ENCODE measurements at places on chromosomes 16 and 17.

DNA sequence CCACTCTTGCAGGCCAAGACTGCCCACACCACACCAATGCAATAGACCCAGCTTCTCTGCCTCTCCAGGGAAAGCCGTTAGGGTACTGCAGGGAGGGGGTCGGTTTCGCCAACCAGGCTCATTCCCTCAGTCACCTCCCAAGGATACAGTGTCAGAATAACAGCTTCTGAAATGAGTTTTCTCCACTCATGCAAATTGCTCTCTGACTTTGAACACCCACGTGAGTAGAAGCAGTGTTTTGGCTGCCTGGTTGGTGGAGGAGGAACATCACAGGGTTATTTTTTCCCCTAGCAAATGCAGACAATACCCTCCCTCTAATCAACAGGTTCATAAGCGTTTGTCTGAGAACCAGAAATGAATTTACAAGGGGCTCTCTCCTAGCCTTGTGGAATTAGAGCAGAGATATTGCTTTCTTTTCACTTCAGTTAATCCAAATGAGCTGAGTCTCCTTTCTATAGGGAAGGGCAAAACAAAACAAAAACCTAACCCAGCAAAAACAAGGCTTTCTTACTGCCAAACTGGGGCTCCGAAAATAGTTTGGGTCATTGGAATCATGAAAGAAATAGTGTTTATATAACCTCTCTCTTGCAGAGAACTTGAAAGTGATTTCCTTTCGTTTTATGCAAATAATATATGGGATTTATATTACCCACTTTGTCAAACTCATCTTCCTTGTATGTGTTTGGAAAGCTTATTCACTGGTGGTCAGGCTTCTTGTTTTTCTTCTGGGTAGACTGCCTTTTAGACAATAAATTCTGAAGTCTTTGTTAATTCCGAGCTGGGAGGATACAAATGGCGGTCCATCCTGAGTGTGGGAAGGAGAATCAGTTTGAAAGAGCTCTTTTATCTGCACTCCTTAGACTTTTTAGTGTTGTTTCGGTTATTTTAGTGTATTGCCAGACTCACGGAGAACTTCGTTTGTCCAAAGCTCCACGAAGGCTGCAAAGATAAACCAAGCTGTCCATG lies 229.9 kb downstream of the MSI2 start:
- no peak for DNase-seq

DNA sequence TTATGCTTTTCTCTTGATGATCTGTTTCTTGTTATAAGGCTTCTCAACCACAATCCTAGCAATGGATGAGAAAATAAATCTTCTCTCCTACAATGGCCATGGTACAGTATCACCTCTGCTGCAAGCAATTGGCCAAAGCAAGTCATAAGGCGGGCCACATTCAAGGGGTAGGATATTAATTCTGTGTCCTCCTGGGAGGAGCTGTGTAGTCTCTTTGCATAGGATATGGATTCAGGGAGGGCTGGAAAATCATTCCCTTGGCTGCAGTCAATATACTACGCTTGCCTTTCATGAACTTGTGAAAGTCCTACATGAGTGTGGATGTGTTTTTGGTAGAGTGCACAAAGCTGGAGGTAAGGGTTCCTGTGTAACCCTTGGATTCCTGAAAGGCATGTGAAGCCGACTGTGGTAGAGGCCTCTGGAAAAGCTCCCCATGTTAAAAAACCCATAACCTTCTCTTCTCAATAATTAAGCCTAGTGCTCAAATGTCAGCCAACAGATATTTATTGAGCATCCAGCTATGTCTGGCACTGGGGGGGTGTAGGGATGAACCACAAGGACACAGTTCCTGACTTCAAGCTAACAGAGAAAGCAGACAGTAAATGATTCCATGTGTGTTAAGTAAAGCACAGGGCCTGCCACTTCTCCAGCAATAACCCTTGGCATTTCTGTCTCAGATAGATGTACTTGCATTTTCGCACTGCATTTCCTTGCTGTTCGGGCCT lies 147.6 kb upstream of the HS3ST3A1 start:
- no peak for DNase-seq

DNA sequence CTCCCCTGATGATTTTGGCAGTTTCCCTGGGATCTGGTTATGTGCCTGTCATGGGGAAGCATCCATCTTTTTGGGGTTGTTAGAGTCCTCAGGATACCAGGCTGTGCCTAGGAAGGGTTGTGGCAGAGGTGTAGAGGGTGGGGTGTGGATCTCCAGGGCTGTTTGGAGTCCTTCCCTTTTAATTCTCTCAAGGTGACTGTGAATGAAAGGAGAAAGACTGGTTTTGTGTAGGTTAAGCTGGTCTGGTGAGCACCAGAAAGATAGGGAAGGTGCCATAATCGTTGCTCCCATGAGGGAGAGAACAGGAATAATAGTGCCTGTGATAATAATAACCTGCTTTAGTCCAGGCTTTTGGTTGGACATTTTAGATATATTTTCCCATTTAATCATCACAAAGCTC lies 7.0 kb downstream of the MAP2K4 start:
- no peak for DNase-seq

- DNase-seq: peak; percentile 56
These were observed 3.9 kb downstream of the SPATA20 start for GRCh38 chr17:50550661-50551432.

DNA sequence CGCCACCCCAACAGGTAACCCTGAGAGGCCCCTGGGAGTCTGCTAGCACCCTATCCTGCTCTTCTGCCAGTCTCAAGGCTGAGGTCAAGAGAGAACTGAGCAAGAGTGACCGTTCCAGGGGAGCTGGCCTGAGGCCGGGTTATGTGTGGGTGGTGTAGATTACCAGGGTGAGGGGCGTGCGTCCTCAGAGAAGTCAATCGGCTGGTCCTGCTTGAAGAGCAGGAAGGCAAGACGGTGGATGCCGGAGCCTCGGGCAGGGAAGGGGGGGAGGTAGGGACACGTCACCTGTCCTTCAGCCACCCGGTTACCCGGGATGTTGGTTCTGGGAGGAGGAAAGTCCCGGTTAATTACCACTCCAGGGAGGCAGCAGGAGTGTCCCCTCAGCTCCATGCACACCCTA lies 2.6 kb upstream of the TRIM65 start:
- DNase-seq: no peak

GRCh38 chr17:45218895-45219661 lies 2.6 kb upstream of the FMNL1 start:
- DNase-seq: peak; percentile 82

GRCh38 chr17:41710472-41711090 lies 1.6 kb upstream of the GAST start:
- no peak for DNase-seq

DNA sequence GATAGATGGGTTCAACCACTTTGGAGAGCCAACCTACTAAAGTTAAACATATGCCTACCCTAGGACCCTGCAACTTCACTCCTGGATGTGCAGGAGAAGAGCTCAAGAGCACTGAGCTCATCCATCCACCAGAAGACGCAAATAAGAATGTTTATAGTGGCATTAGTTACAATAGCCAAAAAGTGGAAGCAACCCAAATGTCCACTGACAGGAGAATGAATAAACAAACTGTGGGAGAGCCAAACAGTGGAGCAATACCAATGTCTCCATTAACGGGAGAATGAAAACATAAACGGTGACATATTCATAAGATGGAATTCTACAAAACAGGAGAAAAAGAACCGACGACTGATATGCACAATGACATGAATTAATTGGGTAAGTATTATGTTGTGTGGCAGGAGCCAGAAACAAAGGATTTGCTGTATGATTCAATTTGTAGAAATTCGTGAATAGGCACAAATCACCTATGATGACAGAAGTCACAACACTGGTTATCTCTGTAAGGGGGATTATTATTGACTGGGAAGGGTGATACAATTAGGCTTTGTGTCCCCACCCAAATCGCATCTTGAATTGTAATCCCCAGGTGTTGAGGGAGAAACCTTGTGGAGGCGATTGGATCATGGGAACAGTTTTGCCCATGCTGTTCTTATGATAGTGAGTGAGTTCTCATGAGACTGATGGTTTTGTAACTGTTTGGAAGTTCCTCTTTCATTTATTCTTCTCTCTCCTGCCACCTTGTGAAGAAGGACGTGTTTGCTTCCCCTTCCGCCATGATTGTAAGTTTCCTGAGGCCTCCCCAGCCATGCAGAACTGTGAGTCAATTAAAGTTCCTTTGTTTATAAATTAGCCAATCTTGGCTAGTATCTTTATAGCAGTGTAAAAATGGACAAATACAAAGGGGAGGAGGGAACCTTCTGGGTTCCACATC lies 57.9 kb upstream of the PLCG2 start:
- DNase-seq: no peak

DNA sequence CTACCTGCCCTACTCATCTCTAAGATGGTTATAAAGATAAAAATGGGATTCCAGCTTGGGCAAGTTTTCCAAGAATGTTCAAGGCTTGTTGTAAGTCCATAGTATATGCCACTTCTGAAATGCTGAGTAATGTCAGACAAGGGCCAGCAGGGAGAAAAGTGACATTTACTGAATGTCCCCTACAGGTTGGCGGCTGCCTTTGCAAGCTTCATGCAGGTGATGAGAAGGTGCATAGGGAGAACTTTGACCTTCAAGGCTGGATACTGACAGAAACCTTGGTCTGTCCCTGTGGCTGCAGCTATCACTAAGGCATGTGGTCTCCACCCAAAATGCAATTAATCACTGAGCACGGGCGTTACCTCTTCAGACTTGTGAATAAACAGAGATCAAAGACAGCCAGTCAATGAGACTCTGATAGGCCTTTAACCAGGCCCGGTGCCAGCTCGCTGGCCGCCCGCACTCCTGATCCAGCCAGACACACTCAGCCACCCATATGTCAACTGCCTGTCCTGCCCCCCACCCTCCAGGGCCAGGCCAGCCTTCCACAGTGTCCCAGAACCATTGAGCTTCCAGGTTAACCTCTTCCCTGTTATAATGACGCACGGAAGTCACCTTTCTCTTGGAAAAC lies 26.8 kb upstream of the AXIN2 start:
- DNase-seq: no peak

GRCh38 chr16:4319454-4320421 lies 3.9 kb downstream of the GLIS2 start:
- no peak for DNase-seq

DNA sequence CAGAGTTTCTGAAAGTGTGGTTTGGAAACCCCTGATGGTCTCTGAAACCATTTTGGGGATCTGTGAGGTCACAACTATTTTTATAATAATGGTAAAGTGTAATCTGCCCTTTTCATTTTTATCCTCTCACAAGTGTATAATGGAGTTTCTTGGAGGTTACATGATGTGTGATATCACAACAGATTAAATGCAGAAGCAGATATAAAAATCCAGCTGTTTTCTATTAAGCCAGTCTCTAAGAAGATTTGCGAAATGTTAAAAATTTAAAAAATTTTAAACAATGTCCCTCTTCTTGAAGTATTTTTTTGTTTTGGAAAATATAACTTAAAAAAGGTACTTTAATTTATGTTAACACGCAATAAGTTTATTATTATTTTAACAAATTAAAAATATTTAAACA lies 48.7 kb downstream of the RPGRIP1L start:
- DNase-seq: no peak

GRCh38 chr16:57826706-57827625 lies 24.7 kb upstream of the KIFC3 start:
- no peak for DNase-seq

- DNase-seq: no peak
These were observed 61.6 kb downstream of the TIMM22 start for GRCh38 chr17:1058423-1059130.

GRCh38 chr17:71505981-71506380 lies 614.8 kb upstream of the SOX9 start:
- no peak for DNase-seq

GRCh38 chr16:76118344-76118743 lies 158.9 kb upstream of the CNTNAP4 start:
- no peak for DNase-seq

DNA sequence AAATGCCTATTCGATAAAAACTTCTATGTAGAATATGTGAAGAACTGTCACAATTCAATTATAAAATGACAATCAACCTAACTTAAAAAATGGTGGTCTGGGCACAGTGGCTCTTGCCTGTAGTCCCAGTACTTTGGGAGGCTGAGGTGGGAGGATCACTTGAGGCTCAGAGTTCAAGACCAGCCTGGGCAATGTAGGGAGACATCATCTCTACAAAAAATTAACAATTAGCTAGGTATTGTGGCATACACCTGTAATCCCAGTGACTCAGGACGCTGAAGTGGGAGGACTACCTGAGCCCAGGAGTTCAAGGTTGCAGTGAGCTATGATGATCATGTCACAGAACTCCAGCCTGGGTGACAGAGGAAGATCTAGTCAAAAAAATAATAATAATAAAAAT lies 18.6 kb upstream of the METTL9 start:
- no peak for DNase-seq

GRCh38 chr17:78557598-78558039 lies 19.6 kb downstream of the DNAH17 start:
- peak; percentile 45 for DNase-seq

GRCh38 chr17:56636265-56636664 lies 42.8 kb downstream of the NOG start:
- DNase-seq: no peak

GRCh38 chr17:70804161-70804560 lies 634.8 kb downstream of the KCNJ2 start:
- no peak for DNase-seq

DNA sequence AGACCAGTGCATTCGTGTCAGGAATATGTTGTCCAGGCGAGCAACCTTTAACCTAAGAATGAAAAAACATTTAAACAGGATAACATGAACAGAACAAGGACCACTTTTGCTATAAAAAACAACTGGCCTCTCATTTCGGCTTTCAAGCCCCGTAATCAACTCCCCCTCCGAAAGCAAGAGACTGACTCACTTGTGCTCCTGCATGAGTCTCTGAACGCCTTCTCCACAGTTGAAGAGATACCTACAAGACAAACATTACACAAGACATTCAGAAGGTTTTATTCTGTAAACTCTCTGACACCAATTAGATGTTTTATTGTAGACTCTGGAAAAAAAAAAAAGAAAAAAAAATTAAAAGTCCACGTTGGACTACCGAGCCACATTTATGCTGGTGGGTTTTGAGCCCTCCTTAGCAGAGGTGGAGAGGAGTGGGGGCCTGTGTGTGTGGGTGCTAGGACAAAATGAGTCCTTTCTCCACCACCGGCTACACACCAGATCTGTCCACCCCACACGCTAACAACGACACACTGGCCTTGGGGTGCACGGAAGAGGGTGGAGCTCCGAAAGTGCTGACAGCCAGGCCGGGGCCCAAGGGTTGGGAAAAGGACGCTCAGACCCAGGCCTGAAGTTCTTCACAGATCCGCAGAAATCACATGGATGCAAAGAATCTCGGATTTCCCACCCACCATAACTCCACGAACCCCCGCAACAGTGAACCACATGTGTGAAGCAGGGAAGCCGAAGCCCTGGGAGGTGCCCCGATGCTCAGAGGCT lies 759 bp downstream of the ELAC2 start:
- DNase-seq: no peak

GRCh38 chr17:61349350-61349749 lies 50.3 kb upstream of the TBX2 start:
- DNase-seq: no peak

Measured in AG09309 (cell line).